ENCODE measurements at places on chromosomes 2 and 18. TPM values are rescaled to one million over a fixed set of nuclear protein-coding genes. Genes with fewer than 3 reads are reported as not detected.

DNA sequence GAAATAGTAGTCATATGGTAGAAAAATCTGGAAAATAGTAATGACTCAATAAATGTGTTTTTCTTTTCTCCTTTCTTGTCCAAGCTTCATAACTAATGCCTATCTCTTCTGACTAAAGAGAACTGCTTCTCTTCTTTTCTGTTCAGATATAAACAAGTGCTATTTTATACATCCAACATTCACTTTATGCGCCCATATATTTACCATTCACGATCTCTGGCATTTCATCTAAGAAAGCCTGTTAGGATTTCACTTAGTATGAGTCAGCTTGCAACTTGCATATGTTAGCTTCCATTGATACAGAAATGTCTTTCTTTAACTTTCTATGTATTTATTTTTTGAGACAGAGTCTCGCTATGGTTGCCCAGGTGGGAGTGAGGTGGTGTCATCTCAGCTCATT is 224.9 kb downstream of the VAPA start:
- DNase-seq = no peak

GRCh38 chr2:215565897-215566296 is 130.0 kb upstream of the FN1 start:
- DNase-seq = no peak

GRCh38 chr2:206098471-206098870 is 12.5 kb upstream of the INO80D start:
- no peak for DNase-seq

DNA sequence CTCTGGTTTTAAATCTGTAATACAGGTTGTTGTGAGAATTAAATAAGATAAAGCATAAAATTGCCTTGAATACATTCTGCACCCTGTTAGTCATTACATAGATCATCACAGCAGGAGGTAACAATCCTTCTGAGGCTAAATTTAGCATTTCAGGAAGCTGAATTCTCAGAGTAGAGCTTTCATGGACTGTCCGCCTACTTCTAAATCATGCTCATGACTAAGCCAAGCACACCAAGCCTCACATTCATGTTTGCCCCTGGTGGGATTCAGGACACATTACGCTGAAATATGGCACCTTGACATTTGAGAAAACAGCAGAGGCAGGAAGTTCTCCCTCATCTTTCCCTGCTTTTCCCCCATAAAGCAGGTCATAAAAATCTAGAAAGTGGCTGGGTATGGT is 16.6 kb upstream of the PIK3C3 start:
- DNase-seq = no peak

DNA sequence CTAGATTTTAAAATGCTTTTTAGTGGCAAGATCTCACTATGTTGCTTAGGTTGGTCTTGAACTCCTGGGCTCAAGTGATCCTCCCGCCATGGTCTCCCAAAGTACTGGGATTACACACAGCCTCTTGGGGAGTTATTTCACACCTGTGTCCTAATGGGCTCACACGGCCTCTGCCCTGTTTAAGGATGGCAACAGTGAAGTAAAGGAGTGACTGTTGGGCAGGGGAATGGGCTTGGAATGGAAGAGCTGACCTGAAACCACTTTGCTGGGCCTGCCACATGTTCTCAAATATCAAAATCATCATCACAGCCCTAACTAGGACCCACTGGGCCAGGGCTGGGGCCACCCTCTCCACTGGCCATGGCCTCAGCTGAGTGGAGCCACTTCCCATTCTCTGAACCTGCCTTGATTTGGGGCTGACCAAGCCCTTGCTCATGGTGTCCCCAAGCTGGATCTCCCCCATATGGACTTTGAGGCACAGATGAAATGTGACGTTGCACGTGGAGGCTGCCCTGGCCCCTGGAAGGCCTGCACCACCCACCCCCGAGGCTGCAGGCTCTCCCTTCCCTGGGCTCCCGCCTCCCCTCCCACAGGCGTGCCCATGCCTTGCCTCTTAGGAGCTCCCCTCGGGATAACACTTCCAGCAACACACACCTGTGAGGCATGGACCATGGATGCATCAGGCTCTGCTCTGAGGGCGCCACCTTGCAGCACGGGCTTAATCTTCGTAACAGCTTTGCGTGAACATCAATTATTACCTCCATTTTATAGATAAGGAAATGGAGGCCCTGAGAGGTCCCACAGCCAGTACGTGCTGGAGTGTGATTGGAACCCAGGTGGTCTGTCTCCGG is 71.8 kb upstream of the SMAD7 start:
- DNase-seq = no peak

GRCh38 chr2:10834068-10834655 is 21.6 kb upstream of the PDIA6 start:
- DNase-seq = no peak

DNA sequence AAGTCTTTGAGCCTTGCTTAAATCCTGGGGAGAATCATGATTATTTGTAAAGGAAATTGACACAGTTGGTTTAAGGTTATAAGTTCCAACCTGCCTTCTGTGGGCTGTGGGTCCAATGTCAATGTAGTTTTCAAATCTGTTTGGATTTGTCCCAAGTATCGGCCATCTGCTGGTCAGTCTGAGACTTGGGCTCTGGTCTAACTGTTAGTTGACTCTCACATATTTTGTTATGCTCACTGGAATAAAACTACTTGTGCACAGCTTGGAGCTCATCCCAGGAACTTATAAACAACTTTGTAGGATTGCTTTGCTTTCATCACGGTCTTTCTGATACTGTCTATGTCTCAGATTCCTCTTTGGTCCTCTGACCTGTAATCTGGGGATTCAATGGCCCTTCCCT is 1026.2 kb upstream of the ZEB2 start:
- no peak for DNase-seq

- DNase-seq = no peak
Measured at GRCh38 chr2:105399207-105399861, 483 bp upstream of the FHL2 start.

GRCh38 chr2:240440251-240440650 is 4.8 kb downstream of the GPC1 start:
- no peak for DNase-seq

DNA sequence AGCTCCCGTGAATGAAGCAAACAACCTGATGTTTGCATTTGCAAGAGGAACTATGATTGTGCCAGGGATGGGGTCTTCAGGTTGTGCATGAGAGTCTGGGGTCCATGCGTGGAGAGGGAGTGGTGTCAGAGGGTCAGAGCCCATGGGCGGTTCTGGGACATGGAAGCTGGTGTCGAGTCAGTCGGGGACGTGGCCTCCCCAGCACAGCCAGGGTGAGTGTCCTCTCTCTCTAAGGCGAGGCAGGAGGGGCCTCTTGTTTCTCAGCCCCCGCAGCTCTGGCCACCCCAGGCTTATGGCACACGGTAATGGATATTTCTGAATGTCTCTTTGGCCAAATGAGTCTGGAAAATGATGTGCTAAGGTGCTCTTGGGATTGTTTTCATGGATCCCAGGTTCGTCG is 118.6 kb downstream of the RTP5 start:
- no peak for DNase-seq

GRCh38 chr18:25289001-25289631 is 62.9 kb downstream of the ZNF521 start:
- no peak for DNase-seq

- no peak for DNase-seq
Measured at GRCh38 chr2:157254041-157254440, 3.5 kb upstream of the GALNT5 start.

DNA sequence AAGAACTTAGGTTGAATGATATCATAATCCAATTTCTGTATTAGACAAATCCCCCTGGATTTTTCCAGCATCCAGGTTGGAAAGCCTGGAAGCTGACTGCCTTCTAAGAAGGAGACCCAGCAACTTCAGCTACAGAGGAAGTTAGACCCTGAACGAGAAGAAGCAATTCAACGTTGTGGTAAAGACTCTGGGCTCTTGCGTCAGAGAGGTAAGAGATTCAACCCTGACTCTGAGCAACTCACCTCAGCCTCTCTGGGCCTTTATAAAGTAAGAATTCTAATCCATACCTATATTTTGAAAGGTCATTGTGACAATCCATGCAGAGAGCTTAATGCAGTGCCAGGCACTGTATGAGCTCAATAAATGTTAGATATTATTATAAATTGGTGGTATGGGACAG is 9.7 kb downstream of the E2F6 start:
- DNase-seq = no peak

DNA sequence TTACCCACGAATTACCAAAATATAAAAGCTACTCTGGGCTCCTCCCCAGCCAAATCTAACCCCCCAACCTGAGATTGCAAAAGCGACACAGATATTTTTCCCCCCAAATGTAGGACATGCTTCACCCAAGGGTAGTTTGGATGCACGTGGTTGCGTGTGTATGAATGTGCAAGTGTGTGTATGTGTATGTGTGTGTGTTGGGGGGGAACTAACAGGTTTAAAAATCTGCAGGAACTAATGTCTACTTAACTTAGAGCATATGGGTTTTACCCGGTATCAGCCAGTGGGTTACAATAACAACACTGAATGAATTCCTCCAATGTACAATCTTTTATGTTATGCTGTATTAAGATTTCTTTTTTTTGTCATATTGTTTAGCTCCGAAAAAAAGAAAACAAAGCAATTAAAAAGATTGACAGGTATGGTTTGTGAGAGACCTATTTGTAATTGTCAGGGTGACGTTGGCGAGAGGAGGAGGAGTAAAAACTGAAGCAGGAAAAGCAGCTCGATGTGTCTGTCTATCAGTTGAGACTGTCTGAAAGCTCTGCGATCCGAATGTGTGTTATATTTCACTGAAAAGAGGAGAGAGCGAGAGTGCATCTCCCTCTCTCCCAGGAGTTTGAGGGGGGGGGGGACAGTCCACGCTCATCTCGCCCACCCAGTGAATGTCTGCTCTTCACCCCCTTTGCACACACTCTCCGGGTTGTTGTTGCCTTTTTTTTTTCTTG is at the start of gene TSHZ1:
TSS of gene TSHZ1 (plus strand) at position 524 of the 728 bp plus-strand sequence. CDS start 1,080 bp downstream, outside the sequence.
- DNase-seq = no peak

DNA sequence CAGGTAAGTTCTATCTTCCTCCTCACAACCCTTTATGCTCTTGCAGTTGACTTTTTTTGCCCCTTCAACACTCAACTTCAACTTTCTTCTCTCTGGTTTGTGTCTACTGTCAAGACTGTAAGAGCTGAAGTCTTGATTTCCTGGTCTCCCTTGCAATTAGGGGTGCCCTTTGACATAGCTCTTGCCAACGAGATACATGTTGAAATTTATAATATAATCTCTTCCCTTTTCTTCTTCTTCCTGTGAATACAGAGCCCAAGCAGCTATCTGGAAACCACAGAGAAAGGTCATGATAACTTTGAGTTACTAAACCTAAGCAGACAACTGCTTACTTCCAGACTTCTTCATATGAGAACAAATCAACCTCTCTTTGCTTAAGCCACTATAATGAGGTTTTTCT is 163.5 kb downstream of the MC4R start:
- DNase-seq = no peak

- DNase-seq = no peak
Measured at GRCh38 chr2:64737547-64737946, 83.8 kb upstream of the SERTAD2 start.

GRCh38 chr2:98298683-98299164 is 47.5 kb upstream of the CNGA3 start:
- no peak for DNase-seq

DNA sequence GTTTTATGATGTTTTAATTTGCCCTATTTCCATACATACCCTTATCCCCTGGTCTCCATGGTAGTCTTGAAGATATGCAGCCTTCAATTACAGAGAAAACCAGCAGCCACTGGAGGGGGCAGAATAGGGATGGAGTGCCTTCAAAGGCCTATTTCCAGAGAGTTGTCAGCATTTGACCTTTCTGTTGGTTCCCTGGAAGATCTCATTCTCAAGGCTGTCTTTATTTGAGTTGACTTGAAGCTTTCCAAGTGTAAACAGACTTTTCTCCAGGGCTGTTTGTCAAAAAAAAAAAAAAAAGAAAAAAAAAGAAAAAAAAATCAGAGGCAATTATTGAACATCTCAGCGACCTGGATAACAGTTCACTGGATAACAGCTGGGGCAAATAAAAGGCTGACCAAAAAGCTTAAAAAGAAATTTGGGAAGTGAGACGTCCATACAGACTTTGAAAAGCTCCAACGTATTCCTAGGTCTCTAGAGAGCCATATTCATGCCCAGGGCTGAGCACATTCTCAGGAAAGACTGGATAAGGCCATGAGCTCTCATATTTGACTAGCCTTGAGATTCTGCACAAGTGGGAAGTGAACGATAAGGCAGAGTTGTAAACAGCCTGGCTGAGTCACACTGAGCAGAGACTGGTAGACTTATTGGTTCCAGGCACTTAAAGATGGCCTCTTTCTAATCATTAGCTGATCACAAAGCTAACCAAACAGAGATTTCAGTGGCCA is 126.6 kb downstream of the VAPA start:
- no peak for DNase-seq

- DNase-seq = no peak
Measured at GRCh38 chr2:8548065-8548618, 133.7 kb upstream of the ID2 start.

DNA sequence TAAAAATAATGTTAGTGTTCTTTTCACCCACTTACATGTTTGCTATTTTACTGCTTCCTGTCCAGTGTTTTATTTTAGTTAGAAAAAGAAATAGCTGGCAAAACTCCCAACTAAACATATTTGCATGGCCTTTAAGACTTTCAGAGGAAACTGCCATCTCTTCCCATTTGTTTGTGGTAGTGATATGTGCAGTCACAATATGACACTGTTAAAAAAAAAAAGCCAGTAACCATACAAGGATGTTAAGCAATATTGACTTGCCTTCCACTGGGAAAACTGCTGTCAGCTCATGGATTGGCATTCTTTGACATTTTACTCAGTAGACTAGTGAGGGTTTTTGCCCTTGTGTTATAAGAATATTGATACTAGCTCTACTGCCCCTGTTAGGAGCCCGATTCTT is 29.1 kb downstream of the XIRP2 start:
- DNase-seq = no peak

DNA sequence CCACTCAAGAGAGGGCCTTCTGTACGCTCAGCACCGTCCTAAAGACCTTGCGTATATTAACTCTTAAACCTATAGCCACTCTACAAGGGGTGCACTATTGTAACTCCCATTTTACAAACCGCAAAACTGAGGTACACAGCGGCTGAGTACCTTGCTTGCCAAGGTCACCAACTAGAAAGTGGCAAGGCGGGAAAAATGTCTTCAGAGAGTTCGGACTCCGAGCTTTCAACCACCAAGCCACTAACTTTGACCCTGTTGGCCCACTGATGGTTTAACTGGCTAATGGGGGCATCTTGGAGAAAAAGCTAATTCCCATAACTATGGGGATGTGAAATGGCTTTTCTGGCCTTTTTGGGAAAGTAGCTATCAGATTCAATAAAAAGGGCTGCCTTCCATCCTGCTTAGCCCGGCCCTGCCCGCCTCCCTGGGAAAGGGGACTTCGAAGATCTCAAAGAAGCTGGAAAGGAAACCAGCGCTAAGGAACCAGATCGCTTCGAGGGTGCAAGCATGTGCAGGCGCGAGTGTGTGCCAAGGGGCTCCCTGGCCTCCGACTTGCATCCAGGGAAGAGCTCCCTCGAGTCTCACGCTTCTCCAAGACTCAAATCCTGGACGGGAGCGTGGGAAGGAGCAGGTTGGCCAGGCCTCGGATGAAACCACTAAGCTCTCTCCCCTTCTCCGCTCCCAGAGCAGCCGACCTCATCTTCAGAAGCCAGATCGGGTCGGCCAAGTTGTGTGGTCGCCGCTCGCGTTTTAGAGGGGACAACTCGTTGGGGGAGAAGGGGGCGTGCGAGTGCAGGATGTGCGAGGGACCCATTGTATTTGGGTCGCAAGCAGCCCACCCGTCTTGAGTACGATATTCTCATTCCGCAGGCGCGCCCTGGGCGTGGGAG is 2.2 kb upstream of the SP5 start:
- no peak for DNase-seq

The DNAJC5G gene
- total RNA-seq = not detected

The ANKRD30BL gene
- total RNA-seq = not detected

The REG3G gene
- not detected for total RNA-seq

The SPEG gene
- 15.1 TPM for total RNA-seq

The AQP4 gene
- 1.7 TPM for total RNA-seq

The ZNF521 gene
- total RNA-seq = 39.1 TPM

Data from progenitor cell of endocrine pancreas (in vitro differentiated cells).